ENCODE measurements at places on chromosomes 16 and 17.

GRCh38 chr16:67029254-67030096 is 526 bp downstream of the CBFB start:
- no peak for DNase-seq

- DNase-seq: no peak
Observed at GRCh38 chr17:68527314-68527713, 15.1 kb downstream of the PRKAR1A start.

GRCh38 chr17:79843816-79844800 is 4.9 kb upstream of the CBX4 start:
- DNase-seq: no peak

DNA sequence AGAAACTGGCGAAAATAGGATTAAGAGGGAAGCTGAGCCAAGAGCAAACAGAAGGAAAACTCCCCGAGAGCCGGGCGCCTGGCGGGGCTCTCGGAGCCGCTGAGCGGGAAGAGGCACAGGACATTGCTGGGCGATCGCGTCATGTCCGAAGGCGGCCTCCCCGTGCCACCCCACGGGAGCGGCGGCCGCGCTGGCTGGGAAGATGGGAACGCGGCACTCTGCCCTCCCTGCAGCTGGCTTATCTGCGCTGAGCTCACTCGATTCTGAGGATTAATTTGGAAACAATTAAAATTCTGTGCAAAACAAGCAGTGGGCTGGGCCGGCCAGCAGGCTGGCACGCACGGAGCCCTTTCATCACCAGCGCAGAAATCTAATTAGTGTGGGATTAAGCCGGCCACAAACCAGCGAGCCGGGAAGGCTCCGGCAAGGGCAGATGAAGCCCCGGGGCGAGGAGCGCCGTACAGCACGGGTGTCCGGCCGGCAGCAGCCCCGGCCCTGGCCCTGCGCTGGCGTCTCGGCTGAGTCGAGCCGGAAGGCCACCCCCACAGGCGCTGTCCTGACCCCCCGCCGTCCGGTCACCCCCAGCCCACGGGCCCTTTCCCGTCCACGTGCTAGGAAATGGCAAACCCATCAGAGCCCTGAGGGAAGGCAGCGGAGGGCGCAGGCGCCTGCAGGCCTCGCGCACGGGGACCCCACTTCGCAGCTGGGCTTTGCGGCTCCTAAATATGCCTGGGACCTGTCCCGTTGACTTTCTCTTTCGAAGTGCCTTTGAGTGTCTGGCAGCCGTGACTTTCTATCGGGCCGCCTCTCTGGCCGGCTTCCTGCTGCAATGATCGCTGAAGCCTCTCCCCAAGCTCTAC is 37.9 kb downstream of the SOX8 start:
- peak; percentile 60 for DNase-seq

GRCh38 chr16:87132361-87133014 is 184.7 kb downstream of the C16orf95 start:
- DNase-seq: peak; percentile 62

DNA sequence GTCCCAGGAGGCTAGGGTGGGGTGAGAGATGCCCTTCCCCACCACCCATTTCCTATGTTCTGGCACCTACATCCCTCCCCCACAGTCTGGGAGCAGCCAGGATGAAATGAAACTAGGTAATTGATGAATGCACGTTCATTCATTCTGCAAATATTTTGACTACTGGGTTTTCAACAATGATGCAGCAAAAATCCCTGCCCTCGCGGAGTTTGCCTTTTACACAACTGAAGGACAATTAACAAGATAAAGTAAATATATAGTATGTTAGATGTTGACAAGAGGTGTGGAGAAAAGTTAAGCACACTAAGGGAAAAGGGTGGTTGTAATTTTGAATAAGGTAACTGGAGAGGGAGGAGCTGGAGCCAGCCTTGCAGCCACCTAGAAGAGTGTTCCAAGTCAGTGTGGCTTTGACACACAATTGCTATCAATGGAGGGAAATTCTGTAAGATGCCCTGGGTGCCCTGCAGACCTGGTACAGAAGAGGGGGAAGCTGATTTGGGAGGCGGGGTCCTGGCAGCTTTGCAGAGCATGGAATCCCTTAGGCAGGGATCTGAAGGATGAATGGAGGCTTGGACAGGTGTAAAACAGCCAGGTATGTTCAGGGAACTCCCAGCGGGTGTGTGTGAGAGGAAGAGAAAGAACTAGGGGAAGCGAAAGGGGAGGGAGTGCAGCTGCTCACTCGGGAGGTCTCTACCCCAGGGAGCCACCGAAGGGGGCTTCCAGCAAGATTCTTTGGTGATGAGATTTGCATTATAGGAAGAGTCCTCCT is 2.5 kb downstream of the TMEM92 start:
- no peak for DNase-seq

GRCh38 chr17:74408815-74409214 is 23.1 kb upstream of the GPRC5C start:
- DNase-seq: no peak

DNA sequence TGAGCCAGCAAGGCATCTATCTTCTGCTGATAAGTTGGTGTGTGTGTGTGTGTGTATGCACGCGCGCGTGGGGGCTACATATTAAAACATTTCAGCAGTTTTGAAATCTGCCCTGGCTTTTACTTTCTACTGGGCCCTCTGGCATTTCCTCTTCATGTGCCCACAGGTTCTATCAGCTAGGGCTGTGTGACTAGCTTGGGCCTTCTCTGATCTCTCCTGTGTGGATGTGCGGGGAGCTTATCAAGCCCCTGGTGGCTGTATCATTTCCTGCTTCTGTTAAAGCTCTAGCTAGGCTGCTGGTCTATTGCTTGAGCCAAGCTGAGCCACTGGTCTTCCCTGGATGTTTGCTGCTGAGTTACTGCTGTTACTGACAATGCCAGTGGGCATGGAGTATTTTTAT is 132.5 kb downstream of the AATF start:
- no peak for DNase-seq

GRCh38 chr16:17520561-17520960 is 49.8 kb upstream of the XYLT1 start:
- peak; percentile 28 for DNase-seq

DNA sequence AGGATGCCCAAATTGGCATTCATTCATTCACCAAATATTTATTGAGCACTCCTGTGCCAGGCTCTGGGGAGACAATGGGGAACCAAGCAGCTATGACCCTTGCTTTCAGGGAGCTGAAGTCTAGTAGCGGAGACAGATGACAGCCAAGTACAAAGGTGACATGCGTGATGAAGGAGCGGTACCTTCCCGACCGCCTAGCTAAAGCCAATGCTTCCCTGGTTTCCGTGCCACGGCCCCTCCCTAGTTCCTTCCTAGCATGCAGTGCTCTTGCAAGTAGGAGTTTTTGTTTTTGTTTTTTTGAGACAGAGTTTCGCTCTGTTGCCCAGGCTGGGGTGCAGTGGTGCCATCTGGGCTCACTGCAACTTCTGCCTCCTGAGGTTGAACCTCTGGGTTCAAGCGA is 3.2 kb upstream of the SLC5A2 start:
- no peak for DNase-seq

- no peak for DNase-seq
Observed at GRCh38 chr16:68642436-68643101, 2.5 kb upstream of the CDH3 start.

GRCh38 chr17:37365589-37365988 is 10.2 kb upstream of the C17orf78 start:
- no peak for DNase-seq

GRCh38 chr17:35104844-35105450 is 14.7 kb downstream of the RAD51D start:
- DNase-seq: no peak

DNA sequence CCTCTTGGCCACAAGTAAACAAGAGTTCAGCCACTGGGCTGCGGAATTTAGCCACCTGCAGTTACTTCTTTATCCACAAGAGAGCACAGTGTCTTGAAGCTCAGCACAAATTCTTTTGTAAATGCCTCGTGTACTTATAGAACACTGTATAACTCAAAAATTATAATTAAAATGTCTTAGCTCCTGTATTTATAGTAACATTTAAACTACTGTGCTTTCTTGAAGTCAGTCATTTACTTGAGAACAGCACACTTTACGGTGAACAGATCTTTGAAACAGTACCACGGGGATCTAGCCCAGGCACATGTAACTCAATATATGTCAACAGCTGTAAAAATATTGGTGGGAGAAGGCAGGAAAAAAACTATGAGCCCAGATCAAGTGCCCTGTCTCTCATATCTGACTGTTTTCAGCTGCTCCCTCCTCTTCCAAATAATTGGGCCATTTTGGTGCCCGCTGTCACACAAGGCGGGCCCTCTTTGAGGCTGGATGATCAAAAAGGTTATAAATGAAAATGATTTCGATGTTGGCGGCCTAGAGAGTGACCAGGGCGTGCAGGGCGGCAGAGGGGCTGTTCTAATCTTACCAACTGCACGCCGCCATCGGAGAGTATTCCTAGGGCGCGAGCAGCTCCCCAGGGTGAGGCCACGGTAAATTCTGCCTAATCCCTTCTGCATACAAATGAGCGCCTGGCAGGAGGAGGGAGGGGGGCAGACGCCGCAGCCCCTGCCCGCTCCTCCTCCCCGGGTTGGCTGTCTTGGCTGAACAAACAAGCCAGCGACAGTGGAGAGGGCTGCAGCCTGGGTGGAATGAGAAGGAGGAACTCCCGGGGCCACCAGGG is 183.2 kb downstream of the C16orf78 start:
- DNase-seq: peak; percentile 20

- no peak for DNase-seq
Observed at GRCh38 chr16:65218348-65218747, 96.5 kb upstream of the CDH11 start.

DNA sequence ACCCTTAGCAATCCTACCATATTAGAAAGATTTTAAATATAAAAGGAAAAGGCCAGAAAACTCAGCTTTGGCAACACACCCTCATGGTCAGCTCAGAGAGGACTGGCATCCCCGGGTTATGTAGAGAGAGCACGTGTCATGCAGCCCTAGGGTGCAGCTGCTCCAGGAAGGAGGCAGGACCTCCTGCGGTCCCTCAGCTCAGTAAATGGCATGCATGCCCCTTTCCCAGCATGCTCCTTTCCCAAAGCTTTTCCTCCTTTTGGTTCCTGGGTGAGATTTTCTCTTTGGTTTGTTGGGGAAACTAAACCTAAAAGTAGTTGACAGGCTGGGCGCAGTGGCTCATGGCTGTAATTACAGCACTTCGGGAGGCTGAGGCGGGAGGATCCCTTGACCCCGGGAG is 3.9 kb downstream of the GAN start:
- DNase-seq: no peak

DNA sequence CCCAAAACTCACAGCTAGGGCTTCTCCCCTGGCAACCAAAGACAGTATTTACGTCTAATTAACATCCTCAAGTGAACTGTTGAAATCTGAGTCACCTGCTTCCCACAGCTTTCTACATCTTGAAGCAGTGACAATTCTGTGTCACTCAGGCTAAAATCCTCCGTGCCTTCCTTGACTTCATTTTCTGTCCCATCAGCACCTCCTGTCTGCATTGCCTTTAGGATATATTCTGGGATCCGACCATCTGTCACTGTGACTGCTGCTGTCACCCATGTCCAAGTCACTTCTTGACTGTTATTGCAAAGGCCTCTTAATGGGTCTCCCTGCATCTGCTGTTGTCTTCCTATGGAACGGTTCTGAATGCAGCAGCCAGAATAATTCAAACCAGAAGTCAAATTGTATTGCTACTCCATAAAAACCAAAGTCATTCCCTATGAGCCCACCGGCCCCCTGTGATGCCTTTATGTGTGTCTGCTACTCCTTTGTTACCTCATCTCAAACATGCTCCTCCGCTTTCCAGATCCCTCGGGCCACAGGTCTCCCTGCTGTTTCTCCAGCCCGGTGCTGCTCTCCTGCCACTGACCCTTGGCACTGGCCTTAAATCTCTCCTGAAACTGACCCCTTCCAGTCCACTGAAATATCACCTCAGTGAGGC is 56.9 kb downstream of the WWP2 start:
- DNase-seq: no peak

DNA sequence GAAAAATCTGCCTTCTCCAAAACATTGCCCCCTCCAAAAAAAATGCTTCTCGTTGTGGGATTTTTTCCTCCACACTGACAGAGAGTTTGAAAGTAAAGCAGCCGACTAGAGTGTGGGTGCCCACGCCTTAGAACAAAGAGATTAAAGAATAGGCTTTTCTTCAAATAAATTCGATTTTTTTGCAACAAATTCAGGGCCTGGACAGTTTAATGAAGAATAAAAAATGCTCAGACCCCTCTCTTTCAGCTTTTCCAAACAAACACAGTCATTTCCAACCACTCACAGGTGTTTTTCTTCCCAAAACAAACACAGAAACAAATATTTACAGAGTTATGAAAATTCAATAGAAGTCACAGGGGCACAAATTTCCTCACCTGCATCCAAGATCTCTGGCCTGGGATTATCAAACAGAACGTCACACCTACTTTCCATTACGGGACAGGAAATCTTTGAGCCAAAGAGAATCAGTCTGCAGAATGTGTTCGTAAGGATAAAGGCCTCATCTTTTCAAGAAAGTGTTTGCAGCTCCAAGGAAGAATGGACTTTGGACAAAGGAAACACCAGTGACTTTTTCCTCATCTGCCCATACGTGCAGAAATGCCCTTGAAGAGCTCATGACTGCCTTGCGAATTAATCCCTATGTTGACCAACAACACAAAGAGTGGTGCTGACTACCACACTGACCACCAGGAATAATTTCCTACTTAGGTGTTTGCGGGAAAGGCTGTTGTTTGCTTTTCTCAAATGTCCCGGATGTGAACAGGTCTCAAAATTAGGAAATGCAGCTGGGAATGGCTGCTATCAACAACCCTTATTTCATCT is 31.3 kb upstream of the TOX3 start:
- DNase-seq: no peak

GRCh38 chr16:77548766-77549165 is 113.9 kb upstream of the ADAMTS18 start:
- DNase-seq: no peak

GRCh38 chr17:48391444-48391843 is 38.6 kb downstream of the SKAP1 start:
- no peak for DNase-seq

DNA sequence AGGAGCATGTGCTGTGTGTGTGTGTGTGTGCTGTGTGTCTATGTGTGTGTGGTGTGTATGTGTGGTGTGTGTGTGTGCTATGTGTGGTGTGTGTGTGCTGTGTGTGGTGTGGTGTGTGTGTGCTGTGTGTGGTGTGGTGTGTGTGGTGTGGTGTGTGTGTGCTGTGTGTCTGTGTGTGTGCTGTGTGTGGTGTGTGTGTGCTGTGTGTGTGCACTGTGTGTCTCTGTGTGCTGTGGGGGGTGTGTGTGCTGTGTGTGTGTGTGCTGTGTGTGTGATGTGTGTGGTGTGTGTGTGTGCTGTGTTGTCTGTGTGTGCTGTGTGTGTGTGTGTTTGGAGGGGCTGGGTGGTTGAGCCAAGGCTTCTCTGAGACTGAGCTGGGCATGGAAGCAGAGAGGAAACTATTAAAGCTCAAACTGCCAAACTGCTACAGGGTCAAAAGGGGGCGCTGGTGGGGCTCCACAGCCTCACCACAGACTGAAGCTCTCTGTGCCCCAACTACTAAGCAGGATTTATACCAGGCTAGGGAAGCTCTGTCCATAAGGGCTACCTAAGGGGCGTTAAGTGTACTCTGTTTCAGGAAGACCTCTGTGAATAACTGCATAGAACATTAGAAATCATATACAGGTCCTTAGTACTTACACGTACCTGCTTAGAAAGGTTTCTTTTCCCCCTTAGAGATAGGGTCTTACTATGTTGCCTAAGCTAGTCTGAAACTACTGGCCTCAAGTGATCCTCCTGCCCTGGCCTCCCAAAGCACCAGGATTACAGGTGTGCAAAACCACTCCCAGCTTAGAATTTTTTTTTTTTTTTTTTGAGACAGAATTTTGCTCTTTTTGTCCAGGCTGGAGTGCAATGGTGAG is 27.8 kb upstream of the GHDC start:
- peak; percentile 2 for DNase-seq

- no peak for DNase-seq
Observed at GRCh38 chr17:2656283-2656682, 55.3 kb downstream of the CLUH start.

Measured in amniotic stem cell (primary cell).